ENCODE measurements at places on chromosomes 5 and 9. TPM values are rescaled to one million over a fixed set of nuclear protein-coding genes. Genes with fewer than 3 reads are reported as not detected.

LTC4S gene
- total RNA-seq, result 0.85 TPM

GRCh38 chr9:127785933-127786772 lies at the start of gene CDK9:
CDK9 (plus strand) TSS chr9:127786034; CDS start chr9:127786149, 115 bp downstream.
- peak; percentile 94 for DNase-seq

CHSY3 gene
- 3.9 TPM for total RNA-seq

DNA sequence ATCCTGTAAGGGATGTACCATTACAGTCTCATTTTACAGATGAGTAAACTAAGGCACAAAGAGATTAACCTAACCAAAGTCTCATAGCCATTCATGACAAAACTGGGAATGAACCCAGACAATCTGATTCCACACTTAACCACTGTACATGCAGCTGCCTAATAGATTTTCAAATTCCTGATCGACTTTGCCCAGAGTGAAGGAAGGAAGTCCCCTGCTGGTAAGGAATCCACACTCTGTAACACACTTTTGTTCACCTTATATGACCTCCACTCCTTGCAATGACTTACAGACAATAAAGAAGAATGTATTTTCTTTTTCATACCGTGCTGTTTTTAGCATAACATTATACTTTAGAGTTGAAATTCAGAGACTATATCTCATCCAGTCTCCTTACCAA lies 31.3 kb upstream of the PLPP6 start:
- peak; percentile 29 for DNase-seq

- peak; percentile 14 for DNase-seq
Measured at GRCh38 chr9:79471580-79472543, 99.9 kb upstream of the TLE4 start.

GRCh38 chr5:151063142-151063989 lies 17.5 kb downstream of the TNIP1 start:
- DNase-seq, result peak; percentile 81

PCDHB15 gene
- 0.65 TPM for total RNA-seq

IFNK gene
- total RNA-seq, result not detected

WNT8A gene
- total RNA-seq, result not detected

DNA sequence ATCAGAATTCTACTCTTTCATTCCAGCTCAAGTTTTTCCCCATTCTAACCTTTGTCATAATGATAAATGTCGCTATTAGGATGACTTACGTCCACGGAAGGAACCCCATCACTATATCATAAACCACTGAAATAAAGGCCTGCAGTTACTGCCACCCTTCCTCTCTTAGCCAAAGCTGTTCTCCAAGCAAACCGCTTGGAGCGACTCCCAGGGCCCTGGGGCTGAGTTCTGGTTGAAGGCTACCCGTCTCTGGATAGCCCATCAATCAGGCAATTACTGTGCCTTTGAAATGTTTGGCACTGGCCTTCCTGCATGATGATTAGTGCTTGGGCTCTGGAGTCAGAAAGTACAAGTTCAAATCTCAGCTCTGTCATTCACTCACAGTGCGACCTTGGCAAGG lies 386.0 kb downstream of the SPOCK1 start:
- DNase-seq, result no peak

- no peak for DNase-seq
Measured at GRCh38 chr5:15533129-15533893, 33.3 kb downstream of the FBXL7 start.

DNA sequence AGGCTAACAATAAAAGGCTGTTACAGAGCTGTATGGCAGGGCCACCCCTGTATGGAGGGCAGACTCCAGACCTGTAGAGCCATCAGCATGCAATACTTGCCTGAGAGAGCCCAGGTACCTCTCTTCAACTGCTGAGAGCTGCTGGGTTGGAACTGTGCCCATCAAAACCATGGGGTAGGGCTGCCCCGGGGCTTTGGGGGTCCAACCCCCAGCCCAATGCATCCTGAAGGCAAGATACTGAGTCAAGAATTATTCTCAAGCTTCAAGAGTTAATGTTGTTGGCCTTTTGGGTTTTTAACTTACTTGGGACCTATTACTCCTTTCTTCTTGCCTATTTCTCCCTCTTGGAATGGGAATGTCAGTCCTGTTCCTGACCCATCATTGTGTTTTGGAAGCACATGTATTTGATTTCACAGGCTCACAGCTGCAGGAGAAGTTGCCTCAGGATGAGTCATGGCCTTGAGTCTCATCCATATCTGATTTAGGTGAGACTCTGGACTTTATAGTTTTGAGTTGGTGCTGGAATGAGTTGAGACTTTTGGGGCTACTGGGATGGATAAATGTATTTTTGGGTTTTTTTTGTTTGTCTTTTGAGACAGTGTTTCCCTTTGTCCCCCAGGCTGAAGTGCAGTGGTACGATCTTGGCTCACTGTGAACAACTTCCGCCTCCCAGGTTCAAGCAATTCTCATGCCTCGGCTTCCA lies 21.0 kb upstream of the CDK7 start:
- peak; percentile 28 for DNase-seq

DNA sequence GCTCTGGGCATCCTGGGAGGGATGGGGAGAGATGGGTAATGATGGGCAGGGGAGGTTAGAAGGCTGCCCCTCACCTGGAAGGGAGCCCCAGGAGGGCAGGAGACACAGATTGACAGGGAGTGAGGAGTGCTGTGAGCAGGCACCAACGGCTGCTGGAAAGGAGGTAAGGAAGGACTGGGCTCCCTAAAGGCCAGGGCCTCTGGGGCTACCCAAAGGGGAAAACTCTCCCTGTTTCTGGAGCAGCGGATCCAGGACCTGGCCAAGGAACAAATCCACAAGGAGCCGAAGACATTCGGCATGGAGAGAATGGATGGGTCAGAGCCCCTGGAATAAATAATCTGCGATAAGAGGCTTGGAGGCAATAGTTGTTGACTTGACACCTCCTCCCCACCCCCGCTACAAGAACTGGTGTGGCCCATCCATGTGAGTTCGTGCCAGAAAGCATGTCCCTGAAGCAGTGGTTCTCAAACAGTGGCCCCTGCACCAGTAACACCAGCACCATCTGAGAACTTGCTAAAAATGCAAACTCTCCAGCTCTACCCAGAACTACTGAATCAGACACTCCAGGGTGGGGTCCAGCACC lies 208.3 kb downstream of the GABBR2 start:
- no peak for DNase-seq

MTX3 gene
- total RNA-seq, result 7.0 TPM

IFNA16 gene
- total RNA-seq, result not detected

DNA sequence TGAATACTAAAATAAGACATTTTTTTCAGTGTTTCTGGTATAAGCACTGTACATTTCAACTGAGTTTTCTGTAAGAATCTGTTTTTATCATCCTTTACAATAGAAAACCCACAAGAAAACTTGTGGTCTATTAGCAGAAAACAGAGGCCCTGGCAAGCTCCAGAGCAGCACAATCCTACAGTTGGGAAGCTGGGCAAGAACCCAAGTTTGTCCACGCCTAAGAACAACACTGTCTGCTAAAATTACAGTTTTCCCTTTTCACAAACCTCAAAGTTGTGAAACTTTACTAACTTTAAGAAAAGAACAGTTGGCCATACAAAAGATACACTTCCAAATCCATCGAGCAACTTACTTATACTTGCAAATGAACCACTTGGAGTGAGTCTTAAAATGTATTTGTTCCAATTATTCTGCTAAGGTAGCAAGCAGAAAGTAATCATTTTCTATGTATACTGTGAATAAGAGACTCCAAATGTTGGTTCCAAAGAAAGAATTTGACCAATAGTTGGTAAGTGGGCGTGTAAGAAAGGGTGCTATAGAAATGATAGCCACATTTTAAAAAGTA lies 982.0 kb upstream of the ARRDC3 start:
- DNase-seq, result no peak

- DNase-seq, result peak; percentile 44
Measured at GRCh38 chr5:138824924-138825863, 49.9 kb downstream of the LRRTM2 start.

- no peak for DNase-seq
Measured at GRCh38 chr5:72692231-72692637, 124.2 kb upstream of the TNPO1 start.

PCDHGA4 gene
- 2.2 TPM for total RNA-seq

DNA sequence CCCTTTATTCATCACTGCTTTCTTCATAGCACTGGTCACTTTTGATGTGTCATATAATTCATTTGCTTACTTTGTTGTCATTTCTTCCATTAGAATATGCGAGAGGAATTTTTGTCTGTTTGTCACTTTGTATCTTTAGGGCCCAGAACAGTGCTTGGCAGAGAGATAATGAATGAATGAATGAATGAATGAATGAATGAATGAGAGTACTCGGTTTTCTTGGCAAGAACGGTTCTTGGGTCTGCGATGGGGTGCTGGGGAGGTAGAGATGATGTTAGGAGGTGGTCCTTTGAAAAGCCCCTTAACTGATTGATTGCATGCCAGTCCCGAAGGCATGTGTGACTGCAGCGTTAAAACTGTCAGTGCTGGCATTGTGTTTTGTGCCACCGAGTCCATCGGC lies 52.4 kb upstream of the LRRTM2 start:
- DNase-seq, result no peak

DNA sequence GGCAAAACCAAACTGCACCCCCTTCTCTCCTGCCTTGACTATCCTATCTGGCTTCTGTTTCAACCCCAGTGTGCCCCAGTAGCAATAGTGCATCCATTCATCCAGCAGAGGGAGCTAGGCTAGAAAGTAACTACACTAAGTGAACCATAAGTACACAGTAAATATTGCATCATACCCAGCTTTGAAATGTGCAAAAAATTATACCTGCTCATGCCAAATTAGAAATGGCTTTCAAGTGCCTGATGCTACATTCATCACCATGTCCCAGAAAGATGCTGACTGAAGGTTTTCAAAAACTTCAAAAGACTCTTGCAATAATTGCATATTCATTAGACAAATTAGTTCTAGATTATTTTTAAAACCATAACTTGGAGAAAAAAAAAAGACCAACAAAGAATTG lies 153.5 kb downstream of the PRELID2 start:
- peak; percentile 84 for DNase-seq

GRCh38 chr5:588406-588995 lies 23.6 kb upstream of the CEP72 start:
- DNase-seq, result no peak

DNA sequence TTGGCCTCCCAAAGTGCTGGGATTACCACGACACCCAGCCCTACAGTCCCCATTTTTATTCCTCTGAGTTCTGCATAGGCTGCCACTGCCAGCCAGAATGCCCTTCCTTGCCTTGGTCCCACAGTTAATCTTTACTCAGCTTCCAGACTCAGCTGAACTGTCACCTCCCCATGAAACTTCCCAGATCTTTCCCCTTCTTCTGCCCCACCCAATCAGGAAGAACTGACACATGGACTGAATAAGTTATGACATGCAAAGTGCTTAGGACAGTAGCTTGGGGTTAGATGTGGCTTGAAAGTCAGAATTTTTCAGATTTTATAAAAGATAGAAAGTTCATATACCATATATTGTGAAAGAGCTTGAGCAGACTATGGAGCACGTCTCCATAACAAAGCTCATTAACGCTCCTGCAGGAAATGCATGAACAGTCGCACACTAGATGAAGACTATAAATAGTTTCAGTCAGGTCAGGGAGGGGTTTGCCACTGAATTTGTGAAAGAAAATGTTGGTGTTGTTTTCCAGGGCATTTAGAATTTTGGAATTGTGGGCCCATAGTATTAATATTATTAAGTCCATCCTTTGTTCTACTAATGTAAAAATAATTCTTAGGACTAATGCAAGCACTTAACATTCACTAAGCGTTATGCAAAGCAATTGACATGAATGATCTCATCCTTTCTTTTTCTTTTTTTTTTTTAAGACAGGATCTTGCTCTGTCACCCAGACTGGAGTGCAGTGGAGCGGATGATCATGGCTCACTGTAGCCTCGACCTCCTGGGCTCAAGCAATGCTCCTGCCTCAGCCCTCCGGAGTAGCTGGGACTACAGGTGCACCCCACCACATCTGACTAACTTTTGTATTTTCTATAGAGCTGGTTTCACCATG lies 36.1 kb upstream of the DENND1A start:
- no peak for DNase-seq

- no peak for DNase-seq
Measured at GRCh38 chr5:33433303-33434240, 7.2 kb upstream of the TARS1 start.

SH3TC2 gene
- total RNA-seq, result 60.6 TPM

ARHGEF37 gene
- 16.0 TPM for total RNA-seq

BHMT2 gene
- total RNA-seq, result 5.4 TPM

CCDC171 gene
- 0.98 TPM for total RNA-seq

DNA sequence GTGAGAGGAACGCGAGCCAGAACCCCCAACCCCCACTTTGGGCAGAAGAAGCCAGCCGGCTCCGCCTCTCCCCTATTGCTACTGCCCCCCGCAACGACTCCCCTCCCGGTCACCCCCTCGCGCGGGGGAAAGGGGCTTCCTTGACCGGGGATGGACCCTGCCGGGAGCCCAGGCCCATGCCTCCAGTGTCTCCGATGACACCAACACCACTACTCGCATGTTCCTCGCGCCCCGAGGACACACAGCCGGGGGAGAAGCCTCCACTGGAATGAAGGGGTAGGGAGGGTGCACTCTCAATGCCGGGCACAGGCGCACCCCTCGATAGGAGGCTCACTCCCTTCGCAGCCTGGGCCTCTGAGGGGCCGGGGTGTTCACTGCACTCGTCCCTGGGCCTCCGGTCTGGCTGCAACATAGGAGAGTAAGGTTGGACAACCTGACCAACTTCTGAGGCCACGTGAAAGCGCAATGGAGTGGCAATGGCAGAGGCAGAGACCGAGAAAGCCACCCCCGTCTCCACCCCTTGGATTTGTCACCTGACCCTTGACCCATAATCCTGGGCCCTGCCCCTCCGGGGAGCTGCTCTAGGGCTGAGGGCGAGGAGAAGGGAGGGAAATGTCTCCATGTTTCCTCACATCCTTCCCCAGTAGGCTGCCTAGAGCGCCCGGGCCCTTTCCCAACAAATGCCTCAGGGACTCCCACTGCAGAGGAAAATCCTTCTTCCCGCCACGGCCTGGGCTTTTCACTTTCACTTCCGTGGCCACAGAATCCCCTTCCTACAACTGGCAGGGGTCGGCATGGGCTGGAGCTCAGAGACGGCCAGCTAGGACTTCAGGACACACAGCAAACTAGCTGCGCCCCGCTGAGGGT lies 1.1 kb upstream of the CNTFR start:
- no peak for DNase-seq

DNA sequence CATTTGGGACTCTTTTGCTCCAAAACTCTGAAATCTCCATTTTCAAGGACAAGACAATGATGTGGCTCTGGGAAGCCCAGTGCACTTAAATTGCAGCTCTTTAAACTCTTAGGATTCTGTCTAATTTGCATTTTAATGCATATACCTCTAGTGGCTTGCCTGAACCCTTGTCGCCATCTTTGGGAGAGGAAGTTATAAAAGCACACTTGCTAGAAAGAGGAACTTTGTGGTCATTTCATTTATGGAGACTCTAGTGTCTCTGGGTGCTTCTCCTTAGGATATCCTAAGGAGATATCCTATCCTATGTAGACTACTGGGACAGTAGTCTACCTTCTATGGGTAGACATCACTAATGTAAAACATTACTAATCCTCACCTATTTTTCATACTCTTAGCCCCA lies 77.3 kb upstream of the SLC1A3 start:
- DNase-seq, result no peak

DNA sequence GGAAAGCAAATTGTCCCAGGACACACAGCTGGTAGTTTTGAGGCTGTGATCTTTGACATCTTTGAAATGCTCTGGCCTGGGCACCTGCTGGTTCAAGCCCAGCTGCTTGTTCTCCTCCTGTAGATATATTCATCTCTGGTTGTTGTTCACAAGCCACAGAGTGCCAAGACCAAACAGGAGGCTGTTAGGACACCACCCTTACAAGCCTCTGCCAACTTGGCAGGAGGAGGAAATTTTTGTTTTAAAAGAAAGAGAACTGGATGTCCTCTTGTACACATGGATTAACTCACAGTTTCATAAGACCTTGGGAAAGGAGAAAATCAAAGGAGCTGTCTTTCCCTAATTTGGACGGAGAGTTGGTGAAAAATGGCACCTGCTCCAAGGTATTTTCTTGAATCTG lies 8.5 kb upstream of the ZFP62 start:
- DNase-seq, result no peak

All from dermis blood vessel endothelial cell (primary cell).